ENCODE measurements at places on chromosomes 11 and 22. TPM values are rescaled to one million over a fixed set of nuclear protein-coding genes. Genes with fewer than 3 reads are reported as not detected.

OR4A16 gene
- total RNA-seq, result not detected

OR6T1 gene
- total RNA-seq, result not detected

PACS1 gene
- 53.9 TPM for total RNA-seq

SLC29A2 gene
- total RNA-seq, result 10.5 TPM

MPZL3 gene
- total RNA-seq, result 6.2 TPM
